ENCODE measurements at places on chromosomes 1 and 21.

GRCh38 chr1:966135-966703 lies at the start of gene PLEKHN1:
TSS of gene PLEKHN1 (plus strand) at chr1:966482. CDS start at chr1:966532, 50 bp downstream.
- no peak for DNase-seq

DNA sequence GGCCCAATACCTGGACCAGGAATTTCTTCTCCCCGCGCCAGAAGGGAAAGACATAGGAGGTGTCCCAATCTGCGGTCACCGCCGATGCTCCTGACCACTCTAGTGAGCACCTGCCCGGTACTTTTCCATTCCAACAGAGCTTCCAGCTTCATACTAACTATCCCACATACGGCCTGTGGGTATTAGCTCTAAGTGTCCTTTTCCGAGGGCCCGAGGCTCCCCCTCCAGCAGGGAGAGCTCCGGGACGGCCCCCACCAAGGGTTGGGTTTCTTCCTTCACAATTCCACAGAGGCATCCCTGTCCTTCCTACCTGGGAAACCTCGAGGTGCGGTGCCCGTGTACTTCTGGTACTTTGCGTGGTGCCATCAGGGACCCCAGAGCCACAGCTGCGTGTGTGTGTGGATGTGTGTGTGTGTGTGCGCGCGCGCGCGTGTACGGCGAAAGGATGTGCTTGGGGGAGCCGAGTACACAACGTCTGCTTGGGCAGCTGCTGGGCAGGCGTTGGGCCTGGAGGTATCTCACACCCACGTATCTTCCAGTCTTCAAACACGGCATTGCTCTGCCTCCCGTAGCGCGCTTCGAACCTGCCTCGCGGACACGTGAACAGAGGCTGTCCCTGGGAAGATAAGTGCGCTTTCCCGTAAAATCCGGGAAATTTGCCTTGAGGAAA lies 2.4 kb upstream of the SIM2 start:
- no peak for DNase-seq

GRCh38 chr1:221023482-221023881 lies 144.2 kb downstream of the HLX start:
- no peak for DNase-seq

DNA sequence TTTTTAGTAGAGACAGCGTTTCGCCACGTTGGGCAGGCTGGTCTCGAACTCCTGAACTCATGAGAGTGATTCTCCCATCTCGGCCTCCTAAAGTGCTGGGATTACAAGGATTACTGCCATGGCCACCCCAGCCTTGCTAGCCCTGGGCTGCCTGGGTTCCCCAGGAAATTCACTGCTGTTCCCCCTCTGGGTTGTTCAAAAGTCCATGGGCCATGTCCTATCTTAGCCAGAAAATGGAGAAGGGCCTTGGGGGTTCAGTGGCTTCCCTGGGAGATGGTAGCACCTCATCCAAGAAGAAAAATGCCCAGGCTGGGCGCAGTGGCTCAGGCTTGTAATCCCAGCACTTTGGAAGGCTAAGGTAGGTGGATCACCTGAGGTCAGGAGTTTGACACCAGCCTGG lies 20.9 kb downstream of the SLC26A9 start:
- DNase-seq: no peak

DNA sequence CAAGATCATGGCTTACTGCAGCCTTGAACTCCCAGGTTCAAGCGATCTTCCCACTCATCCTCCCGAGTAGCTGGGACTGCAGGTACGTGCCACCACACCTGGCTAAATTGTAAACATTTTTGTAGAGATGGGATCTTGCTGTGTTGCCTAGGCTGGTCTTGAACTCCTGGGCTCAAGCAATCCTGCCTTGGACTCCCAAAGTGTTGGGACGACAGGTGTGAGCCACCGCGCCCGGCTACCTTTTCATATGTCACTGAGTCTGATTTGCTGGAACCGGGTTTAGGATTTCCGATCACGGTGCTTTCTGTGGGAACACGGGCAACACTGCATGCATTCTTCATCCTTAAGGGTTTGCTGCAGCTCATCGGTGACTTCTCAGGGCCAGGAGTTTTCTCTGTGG lies 32.2 kb upstream of the PCBP3 start:
- DNase-seq: peak; percentile 2

DNA sequence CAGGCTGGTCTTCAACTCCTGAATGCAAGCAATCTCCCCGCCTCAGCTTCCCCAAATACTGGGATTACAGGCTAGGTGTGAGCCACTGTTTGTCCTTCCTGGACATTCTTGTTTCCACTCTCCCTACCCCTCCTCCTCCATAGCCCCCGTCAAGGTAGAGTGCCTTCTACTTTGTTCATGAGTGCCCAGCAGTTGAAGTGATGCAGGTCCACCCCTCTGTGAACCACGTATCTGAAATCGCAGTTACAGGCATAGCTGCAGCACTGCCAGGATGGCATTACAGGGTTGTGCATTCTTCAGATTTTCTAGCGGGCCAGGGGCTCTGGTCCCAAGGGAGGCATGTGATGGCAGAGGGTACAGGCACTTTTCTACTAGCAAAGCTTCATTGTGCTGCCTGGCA lies 7.4 kb upstream of the TLR5 start:
- DNase-seq: no peak

All from activated CD4-positive, alpha-beta T cell treated with anti-CD3 and anti-CD28 coated beads for 1 hour (primary cell).